Activated CD8-positive, alpha-beta memory T cell treated with anti-CD3 and anti-CD28 coated beads for 1 hour (primary cell): ENCODE measurements at places on chromosomes 3 and 15.

GRCh38 chr3:128806588-128806987, 72.8 kb upstream of the ACAD9 start:
- DNase-seq = no peak

- no peak for DNase-seq
Measured at GRCh38 chr3:13136426-13136825, 63.2 kb upstream of the IQSEC1 start.

GRCh38 chr15:47862402-47862801, 145.1 kb downstream of the SEMA6D start:
- no peak for DNase-seq

GRCh38 chr3:32764481-32764880, 53.3 kb upstream of the TRIM71 start:
- DNase-seq = no peak

DNA sequence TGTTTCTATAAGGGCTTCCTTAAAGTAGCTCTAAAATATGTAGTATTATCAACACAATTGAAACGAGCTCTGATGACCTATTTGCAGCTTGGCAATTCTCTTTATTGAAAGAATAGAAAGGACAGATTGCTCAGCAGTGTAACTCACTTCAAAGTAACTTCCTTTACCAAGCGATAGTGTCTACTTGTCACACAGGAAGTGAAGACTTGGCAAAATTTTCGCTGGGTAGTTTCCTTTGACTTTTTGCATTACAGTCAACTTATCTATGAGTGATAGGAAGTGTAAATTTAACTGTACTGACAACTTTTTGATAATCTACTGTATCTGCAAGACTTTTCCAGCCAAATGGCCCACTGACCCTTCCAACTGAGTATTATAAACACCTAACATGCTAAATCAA, 22.8 kb downstream of the SLC9A9 start:
- DNase-seq = no peak

- no peak for DNase-seq
Measured at GRCh38 chr15:51331141-51331540, 7.3 kb downstream of the CYP19A1 start.

- no peak for DNase-seq
Measured at GRCh38 chr3:191414732-191415131, 46.2 kb upstream of the PYDC2 start.

DNA sequence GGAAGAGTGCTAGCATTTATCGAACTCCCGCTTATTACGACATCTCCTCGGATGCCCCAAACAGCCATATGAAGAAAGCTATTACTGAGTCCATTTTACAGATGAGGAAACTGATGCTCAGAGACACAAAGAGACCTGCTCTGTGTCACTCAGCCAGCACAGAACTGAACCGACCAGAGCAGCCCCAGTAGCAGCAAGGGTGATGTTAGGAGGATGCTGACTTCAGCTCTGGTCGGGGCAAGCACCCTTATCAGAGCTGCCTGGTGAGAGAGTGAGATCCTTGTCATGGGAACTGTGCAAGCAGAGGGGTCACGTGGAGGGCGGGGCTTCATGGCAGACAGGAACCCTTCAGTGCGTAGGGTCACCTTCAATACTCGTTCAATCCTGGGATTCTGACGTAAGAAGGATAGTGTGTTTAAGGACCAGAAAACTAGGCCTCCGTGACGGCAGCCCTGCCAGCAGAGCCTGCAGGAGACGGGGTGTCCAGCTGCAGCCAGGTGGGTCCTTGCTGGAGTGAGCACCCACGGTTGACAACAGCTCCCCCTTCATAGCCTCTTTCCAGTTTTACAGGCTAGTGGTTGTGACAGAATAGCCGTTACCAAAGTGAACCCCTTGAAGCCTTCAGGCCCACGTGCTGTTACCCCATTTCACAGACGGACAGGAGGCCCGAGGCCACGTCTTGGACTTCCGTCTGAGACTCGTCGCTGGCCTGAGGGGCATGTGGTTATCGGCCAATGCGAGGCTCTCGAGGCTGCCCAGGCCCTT, 12.0 kb upstream of the IQSEC1 start:
- no peak for DNase-seq

- DNase-seq = no peak
Measured at GRCh38 chr3:175601521-175601920, 742.4 kb downstream of the NAALADL2 start.

GRCh38 chr15:25717457-25718168, 145.5 kb downstream of the ATP10A start:
- DNase-seq = no peak

DNA sequence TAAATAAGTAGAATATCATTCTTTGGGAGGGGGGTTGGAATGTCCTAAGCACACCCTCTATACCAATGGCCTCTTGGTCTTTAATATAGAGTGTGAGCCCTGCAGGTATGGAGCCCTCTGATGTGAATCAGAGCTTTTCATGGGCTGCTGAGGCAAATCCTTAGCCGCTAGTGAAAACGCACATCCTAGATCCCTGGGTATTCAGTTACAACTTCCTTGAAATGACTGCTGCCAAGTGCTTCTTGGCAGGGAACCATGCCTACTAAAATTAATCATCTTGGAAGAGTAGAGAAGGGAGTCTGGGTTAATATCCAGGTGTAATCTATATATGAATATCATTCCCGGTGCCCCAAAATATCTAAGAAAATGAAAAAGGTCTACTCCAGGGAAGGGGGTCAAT, 109.1 kb downstream of the POLQ start:
- DNase-seq = no peak

GRCh38 chr3:58355179-58355578, 22.5 kb downstream of the PXK start:
- DNase-seq = no peak

GRCh38 chr15:74022706-74023470, 28.4 kb downstream of the PML start:
- DNase-seq = no peak

DNA sequence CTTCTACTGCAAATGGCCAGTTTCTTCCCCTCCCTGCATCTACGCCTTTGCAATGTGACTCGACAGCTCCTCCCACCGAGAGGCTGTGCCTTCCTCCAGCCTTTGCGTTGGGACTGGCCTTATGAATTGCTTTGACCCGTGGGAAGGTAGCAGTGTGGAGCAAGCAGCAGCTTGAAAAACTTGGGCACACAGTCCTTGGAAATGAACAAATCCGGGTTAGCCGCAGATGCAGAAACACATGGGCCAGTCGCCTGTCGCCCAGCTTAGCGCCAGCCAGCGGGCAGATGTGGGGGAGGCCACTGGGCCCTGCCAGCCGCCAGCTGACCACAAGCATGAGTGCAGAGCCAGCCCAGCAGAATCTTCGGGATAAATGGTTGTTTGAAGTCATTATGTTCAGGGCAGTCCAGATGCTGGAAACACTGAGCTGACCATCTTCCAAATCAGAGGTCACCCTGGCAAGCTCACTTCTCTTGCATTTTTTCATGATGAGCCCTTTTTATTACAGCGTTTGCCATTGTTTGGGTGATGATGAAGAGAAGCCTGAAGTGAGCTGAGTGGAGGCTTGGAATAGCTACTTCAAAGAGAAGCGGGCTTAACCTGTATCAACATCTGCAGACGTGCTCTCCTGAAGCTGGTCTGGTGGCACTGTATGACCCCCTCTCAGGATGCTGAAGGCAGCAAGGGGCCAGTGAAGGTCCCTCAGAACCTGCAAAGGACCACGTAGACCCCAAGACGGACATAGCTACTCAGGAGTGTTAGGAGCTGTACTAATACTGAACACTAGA, 9.8 kb downstream of the SELENOS start:
- no peak for DNase-seq

DNA sequence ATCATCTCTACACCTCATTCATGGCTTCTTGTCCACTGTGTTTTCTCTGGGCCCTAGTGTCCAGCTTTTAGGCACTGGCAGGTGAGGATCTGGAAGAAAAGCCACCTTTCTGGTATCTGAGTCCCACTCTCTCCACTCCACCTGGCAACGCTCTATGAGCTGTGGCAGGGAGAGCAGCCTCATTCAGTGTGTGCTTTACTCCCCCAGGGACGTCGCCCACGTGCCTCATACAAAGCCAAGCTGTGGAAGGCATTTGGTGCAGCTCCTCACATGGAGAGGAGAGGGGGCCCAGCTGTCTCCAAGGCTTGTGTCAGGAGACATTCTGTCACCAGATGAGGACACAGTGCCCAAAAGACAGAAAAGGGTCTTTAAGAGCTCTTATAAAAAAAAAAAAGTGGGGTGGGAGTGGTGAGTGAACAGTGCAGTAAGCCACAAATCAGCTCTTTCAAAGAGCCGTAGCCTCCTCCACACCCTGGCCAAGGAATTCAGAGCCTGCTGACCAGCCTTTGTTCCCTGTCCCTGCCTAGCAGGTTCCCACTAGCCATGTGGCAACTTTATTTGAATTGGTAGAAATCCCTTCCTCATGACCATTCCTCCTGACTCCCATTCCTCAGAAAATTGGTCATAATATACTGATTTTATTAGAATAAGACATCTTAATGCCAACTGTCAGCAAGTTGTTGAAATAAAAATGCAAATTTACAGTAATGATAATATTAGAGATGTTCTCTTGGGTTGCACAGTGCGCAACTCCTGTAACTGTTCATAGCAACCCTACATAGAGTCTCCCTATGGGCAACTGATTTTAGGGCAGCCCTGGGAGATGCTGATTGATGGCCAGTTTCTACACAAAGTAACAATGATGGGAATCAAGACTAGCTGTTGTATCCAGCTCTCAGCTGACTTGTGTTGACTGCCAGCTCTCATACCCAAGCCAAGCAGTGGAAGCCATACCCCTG, 29.5 kb downstream of the GALNT15 start:
- DNase-seq = no peak

GRCh38 chr15:64847448-64847847, 5.7 kb downstream of the PLEKHO2 start:
- DNase-seq = no peak

DNA sequence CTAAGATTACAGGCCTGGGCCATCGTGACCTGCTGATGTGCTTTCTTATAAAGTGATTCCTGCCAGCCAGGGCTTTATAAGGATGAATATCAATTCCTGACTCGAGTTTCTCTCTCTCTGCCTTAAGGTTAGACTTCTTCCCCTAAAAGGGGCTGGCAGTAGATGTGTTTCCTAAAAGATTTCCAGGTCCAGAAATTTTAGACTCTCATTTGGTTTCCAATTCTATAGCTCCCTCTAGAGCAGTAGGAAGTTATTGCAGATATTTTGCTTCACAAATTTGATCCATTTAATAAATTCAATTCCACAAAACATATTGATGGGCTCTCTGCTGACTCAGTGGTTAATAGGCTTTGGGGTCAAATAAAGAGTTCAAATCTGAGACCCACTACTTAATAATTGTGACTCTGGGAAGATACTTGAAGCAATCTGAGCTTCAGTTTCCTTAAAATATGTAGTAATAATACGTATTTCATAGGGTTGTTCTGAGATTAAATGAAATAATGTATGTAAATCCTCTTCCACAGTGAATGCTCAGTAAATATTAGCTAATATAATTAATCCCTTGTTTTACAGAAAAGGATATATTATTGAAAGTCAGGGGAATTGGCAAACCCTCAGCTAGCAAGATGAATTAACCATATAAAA, 2.1 kb downstream of the TRIM69 start:
- no peak for DNase-seq

- DNase-seq = no peak
Measured at GRCh38 chr3:43180694-43181093, 74.8 kb upstream of the POMGNT2 start.

DNA sequence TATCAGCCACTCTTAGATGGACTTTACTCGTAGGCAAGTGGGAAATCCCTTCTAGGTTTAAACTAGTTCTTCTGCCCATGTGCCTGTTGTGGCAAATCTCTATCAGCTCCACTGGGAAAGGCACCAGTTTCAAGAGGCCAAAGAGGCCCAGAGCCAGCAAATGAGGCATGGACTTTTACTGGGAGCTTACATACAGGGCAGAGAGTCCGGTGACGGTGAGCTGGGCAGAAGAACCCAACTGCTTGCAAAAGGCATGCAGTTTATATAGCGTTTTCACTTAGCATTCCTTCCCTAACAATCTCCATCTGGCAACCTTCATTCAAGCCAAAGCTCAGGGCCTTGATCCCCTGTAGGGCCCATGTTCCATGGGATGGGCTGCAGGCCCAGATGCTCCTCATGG, 93.0 kb upstream of the C3orf80 start:
- no peak for DNase-seq

DNA sequence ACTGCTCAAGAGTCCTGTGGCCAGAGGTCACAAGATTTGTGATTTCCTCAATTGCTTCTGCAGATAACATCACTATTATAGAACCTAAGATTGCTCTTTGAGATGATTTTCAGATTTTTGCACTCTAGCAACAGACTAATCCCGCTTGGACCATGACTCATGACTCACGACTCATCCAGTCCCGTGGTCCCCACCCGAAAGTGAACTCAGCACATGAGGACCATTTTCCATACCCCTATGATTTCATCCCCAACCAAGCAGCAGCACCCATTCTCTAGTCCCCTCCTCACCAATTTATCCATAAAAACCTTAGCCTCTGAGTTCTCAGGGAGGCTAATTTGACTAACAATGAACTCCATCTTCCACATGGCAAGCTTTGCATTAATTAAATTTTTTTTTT, 106.3 kb upstream of the ALCAM start:
- no peak for DNase-seq

- DNase-seq = no peak
Measured at GRCh38 chr3:156366559-156366958, 188.4 kb downstream of the SSR3 start.

DNA sequence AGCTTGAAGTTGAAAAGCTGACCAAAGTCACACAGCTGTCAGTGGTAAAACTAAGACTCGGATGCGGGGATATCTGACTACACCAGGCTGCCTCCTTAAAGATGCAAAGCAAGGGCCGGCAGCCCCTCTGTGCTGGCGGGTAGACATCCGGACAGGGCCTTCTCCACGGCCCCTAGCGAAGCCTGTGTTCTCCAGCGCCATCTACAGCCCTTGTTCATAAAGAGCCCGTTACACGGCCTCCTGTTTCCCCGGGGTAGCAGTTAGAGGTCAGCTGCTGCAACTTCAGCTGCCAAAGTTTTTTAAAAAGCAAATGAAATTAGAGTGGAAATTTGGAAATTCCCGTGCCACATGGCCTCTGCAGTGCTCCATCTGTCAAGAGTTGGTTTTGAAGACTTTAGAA, 383.0 kb downstream of the TBL1XR1 start:
- DNase-seq = no peak

DNA sequence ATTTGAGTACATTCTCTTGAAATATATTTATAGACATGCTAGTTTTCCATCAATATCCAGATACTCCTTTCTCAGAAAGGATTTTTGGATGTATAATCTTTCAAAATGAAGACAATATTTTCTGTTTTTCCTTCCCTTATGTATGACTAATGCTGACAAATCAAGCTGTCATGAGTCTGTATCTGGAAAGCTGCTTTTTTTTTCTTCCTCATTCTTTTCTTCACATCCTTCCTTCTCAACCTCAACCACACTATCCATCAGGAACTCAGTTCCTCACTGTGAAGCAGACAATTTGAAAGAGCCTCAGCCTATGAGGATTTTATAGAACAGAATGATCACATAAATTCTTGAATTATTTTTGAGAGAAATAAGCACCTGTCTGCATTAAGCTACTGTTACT, 335.9 kb upstream of the EPHA6 start:
- no peak for DNase-seq

- DNase-seq = no peak
Measured at GRCh38 chr3:121996441-121996840, 25.6 kb downstream of the ILDR1 start.

GRCh38 chr3:96813820-96814650, at the start of gene EPHA6:
TSS of gene EPHA6 (plus strand) at chr3:96814594.
- no peak for DNase-seq
